ENCODE measurements at places on chromosomes 5 and 9.

- no peak for DNase-seq
Measured at GRCh38 chr9:136127313-136127712, 8.6 kb upstream of the TMEM250 start.

DNA sequence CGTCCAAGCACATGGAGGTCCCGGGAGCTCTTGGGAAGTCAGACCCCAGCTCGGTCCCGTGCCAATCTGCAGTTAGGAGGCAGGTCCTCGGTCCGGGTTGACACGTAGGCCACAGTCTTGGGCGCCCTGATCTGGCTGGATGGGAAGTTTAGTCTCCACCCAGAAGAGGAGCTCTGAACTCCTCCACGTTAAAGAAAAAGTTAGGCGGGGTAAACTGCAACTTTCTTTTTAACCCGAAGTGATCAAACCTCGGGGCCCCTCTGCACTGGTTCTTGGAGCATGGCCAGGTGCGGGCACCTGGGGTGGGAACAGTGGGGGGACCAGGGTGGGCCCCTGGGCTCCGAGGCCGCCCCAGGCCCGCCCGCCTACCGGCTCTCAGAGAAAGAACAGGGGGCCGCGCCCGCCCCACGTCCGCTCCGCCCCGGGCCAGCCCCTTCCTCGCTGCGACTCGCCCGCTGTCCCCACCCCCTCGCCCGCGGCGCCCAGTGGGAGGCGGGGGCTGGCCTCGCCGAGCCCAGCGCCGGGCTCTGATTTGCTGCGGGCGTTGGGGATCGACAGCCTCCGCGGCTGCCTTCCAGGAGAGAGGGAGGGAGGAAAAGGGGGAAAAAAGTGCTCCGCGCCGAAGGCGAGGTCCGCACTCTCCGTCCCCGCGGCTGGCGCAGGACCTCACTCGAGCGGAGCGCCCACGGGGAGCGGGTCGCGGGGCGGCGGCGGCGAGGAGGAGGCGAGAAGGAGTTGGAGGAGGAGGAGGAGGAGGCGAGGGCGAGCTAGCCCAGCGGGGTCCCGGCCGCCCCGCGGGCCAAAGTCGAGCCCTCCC lies at the start of gene COL5A1:
Gene COL5A1 (plus strand): TSS at position 631 of the 817 bp plus-strand sequence. CDS start 385 bp downstream, outside the sequence.
- peak; percentile 11 for DNase-seq

DNA sequence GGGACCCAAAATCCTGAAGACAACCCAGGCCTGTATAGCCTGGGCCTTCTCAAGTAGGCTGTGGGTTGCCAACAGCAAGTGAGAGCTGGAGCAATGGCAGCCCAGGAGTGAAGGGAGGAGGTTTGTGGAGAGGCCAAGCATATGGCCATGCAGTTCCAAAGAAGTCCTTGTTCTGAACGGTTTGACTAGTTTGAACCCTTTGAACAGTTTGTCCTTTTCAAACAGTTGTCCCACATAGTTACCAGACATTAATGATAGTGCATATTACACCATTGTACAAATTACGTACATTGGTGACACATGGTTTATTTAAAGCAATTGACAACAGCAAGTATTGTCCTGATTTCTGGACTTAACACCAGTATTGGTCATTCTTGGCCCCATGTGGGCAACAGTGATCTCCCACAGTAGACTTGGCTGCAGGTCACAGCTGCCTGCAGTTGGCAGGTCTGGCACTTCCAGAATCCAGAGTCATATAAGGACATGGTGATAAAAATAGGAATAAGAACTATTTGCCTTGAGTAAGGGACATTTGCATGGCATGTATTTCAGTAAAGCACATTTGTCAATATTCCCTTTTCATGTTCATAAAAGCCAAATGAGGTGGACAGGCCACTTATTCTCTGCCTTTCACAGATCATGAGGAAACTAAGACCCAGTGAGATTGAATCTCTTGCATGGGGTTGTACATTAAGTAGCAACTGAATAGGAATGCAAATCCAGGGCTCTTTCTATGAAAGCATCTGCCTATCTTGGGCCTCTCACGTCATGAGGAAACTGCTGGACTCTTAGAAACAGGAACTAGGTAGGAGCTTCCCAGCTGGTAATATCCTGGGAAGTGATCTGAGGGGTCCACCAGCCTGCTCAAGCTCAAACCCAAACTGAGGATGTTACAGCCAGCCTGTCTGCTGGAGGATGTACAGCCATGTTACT lies 30.3 kb downstream of the SLC25A48 start:
- no peak for DNase-seq

GRCh38 chr9:108322326-108323098 lies 533.3 kb downstream of the ACTL7B start:
- no peak for DNase-seq

Measured in stimulated activated CD8-positive, alpha-beta memory T cell treated with anti-CD3 and anti-CD28 coated beads, Interleukin-15, amount 100 ng/mL, for 48 hours (primary cell).